ENCODE measurements at places on chromosomes 16 and 17.

GRCh38 chr17:34201225-34201624 lies 53.9 kb upstream of the CCL2 start:
- DNase-seq = no peak

DNA sequence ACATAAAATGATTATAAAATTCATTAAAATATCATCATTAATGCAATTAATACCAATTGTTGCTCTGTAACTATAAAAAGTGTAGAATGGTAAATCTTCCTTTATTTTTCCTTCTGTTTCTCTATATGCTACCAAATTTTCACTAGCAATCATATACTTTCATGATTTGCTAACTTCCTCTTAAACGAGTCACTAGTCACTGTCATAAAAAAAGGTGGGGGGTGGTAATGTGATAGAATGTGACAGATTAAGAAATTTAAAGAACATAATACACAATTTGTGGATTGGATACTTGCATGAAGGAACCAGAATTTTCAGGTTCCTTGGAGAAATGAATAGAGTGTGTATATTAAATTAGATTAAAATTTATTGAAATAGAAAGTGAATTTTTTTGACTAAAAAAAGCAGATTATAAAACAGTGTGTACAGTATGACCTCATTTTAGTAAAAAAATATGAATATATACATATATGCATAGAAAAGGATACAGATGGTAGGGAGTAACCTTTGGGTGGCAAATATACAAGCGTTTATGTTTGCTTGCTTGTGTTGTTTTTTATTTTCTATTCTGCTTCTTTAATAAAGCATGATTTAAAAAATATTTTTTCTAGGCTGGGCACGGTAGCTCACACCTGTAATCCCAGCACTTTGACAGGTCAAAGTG lies 56.7 kb upstream of the C17orf78 start:
- DNase-seq = no peak

DNA sequence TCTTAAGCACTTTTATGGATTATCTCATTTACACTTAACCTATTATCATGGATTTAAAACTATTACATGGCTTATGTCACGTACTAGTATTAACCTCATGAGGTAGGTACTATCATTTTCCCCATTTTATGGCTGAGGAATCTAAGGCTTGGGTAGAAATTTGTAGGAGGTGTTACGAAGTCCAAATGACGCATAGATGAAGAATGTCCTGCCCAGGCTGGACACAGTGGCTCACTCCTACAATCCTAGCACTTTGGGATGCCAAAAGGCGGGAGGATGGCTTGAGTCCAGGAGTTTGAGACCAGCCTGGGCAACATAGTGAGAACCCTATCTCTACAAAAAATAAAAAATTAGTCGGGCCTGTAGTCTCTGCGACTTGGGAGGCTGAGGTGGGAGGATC lies 4.8 kb upstream of the C1QL1 start:
- DNase-seq = peak; percentile 94

DNA sequence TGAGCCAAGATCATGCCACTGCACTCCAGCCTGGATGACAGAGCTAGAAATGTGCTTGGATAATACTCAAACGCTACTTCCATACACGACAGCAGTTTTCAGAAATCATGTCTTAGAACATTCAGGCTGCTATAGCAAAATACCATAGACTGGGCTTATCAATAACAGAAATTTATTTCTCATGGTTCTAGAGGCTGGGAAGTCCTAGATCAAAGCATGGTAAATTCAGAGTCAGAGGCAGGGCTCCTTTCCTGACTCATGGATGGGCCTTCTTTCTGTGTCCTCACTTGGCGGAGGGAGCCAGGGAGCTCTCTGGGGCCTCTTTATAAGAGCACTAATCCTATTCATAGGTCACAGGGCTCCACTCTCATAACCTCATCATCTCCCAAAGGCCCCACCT lies 24.5 kb upstream of the HERPUD1 start:
- no peak for DNase-seq

- peak; percentile 85 for DNase-seq
Measured at GRCh38 chr16:56691885-56692284, 9.6 kb downstream of the MT1X start.

GRCh38 chr17:82104797-82105416 lies 6.9 kb upstream of the FASN start:
- no peak for DNase-seq
